Stimulated activated CD4-positive, alpha-beta T cell treated with anti-CD3 and anti-CD28 coated beads, Interleukin-2, amount 100 ng/mL, for 48 hours (primary cell): ENCODE measurements at places on chromosomes 7 and 10.

DNA sequence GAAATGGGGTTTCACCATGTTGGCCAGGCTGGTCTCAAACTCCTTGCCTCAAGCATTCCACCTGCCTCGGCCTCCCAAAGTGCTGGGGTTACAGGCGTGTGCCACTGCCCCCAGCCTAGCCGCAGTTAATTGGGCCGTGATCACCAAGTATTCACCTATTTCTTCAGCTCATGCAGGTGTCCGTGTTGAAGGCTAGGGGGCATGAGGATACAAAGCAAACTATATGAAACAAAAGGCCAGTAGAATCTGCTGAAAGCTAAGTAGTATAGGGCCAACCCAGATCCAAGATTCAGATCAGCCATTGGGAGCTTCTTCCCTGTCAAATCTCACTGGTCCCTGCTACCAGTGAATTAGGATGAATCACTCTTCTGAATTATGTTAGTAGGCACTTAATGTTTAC, 73.4 kb downstream of the LRRC4 start:
- no peak for DNase-seq

DNA sequence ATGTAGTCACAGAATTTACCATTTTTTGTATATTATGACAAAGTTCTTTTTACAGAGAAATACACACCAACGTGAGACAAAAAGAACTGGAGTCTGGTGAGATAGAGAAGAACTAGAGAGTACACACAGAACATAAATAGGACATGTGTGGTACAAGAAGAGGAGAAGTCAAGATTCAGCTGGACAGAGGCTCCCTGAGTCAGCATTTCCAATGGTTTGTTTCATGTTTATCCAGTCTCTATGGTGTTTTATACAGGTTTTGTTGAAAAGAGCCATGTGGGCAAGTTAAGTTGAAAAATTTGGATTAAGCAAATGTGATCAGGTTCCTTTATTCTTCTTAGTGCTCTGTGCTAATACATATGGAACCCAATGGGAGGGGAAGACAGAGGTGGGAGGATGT, 105.5 kb upstream of the AKR1E2 start:
- DNase-seq, result no peak

DNA sequence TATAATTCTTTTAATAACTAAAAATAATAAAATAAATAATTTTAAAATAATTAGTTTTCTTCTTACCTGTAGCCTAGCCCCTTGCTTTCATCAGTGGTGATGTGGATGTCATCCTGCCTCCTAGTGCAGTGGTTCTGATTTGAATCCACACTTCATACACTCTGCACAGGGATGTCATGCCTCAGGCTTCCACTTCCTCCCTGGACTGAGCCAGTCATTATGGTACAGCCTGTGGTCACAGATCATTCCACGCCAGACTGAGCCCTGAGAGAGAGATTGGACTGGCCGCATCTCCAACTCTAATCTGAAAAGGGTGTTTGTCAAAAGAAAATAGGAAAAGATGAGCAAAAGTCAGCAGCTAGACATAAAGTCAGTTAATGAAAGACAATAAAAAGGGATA, 436.2 kb upstream of the IGFBP3 start:
- DNase-seq, result no peak

GRCh38 chr7:82729172-82730030, 285.8 kb upstream of the CACNA2D1 start:
- no peak for DNase-seq

DNA sequence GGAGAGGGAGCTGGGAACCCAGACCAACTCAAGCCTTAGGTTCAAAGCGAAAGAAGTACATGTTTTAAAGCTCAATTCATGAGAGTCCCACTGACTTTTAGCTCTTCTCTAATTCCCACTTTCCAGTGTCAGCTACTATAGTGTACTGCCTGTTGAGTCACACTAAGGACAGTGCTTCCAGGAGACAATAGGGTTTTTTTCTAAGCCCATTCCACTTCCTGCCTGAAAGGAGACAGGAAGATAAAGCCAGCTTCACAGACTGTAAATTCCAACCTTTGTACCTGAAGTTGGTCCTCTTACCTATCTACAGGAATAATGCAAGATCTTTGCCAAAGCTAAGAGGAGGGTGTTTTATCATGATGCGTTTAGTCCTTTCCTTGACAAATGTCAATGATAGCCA, 4.4 kb downstream of the MSRB2 start:
- no peak for DNase-seq

DNA sequence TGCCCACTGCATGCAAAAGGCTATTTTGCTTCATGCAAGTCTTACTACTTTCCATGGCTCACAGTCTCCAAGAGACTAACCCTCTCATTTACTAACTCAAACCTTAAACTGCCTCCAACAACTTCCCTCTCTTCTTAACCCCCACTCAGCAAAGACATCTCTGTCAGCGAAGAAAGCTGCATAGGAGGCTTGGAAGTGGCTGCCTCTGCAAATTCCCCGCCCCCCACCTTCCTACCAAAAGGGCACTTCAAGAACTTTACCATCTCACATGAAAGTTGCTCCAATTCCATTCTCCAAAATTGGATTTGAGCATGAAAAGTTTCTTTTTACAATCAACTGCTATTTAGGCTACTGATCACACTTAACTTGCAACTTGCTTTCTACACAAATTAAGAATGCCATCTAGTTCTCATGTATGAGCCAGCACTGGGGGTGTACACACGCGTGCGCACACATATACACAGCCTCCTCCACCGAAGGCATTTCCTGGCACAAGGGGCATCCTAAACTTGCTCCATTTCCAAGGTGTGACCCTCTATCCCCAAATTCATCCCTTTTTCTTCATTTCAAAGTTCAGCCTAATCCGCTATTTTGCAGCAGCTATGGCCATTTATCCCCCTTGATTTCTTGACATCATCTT, 1.8 kb downstream of the CCDC6 start:
- DNase-seq, result no peak

- DNase-seq, result no peak
Measured at GRCh38 chr7:14836571-14837189, 65.9 kb downstream of the DGKB start.

GRCh38 chr10:90304533-90304932, 553.3 kb downstream of the HTR7 start:
- no peak for DNase-seq

DNA sequence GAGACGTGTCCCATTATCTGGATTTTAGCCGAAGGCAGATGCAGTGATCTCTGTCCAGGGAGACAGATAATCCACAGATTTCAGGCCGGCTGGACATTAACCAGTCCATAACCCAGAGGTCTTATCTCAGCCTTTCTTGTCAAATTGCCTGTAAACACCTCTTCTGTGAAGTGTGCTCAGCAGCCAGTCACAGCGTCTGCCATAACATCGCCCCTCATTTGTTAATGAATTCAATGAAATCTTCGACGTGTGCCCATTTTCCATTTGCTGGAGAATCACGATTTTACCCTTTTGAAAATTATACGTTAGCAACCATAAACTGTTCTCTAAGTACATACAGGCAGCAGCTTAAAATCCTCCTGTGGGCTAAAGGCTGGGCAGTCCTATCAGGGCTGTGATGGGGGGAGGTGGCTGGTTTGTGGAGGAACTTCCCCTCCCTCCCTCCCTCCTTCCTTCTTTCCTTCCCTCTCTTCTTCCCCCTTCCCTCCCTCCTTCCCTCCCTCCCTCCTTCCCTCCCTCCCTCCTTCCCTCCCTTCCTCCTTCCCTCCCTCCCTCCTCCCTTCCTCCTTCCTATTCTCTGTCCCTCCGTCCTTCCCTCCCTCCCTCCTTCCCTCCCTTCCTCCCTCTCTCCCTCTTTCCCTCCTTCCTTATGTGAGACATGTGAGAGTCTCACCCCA, 26.6 kb upstream of the FAM20C start:
- no peak for DNase-seq

GRCh38 chr7:133836666-133837065, 290.5 kb upstream of the LRGUK start:
- no peak for DNase-seq

DNA sequence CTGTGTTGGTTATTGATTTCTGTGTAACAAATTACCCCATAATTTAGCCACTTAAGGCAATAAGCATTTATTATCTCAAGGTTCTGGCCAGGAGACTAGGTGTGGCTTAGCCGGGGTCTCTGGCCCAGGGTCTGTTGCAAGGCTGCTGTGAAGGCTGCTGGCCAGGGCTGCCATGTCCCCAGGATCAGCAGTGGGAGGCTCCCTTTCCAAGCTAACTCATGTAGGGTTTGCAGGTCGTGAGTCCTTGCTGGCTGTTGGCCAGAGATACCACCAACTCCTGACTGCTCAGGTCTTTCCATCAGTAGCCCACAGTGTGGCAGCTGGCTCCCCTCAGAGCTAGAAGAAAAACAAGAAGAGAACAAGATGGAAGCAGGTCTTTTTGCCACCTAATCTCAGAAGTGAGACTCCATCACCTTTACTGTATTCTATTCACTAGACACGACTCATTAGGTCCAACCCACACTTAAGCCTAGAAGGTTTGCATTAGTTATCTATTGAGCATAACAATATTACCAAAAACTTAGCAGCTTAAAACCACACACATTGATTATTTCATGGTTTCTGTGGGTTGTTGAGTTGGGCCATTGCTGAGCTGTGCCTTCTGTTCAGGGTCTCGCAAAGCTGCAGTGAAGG, 185.6 kb downstream of the PFKFB3 start:
- DNase-seq, result no peak

DNA sequence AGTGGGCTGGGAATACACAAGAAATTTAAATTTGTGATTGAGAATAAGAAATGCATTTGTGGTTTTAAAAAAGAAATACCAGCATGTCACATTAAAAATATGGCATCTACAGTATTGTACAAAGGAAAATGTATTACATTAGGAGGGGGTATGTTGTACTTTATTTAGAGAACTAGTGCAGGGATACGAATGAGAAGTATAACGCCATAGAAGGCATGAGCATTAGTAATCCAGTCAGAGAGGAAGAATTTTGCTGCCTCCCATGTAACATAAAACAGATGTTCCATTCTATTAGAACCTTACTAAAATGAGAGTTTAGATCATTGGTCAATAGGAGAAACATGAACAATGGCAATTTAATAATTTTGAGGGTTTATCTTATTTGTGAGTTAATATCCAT, 182.2 kb downstream of the ADK start:
- no peak for DNase-seq

DNA sequence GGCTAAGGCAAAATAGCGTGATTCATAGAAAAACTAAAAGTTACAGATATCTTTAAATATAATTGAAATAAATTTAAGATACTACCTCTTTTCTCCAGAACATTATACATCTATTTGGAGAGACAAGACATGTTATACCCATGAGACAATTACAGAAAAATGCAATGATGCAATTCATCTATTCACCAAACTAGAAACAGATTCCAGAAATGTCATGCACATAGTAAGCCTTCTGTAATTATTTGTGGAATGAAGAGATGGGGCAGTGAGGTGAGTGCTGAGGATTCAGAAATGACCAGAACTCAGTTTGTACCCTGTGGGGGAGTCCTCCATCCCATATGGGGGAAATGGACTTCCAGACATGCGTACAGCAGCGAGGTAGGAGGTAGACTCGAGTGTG, 99.4 kb downstream of the MKX start:
- DNase-seq, result no peak

DNA sequence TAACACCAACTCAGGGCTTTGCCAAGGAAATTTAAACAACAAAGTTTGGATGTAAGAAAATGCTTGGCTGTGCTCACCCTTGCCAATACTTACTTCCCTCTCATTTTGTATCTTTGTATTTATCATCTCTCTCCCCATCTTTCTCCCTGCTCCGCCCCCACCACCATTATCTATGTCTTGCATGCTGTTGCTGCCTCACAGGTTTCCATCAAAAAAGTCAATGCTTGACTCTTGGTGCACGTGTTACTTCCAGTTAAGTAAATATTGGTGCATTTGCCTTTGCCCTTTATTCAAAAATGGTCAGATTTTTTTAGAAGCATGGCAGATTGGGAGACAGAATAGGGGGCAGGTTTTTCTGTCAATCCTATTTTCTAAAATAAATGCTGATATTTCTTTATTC, 626.0 kb downstream of the ACTR3B start:
- DNase-seq, result no peak
